ENCODE measurements at places on chromosomes 11 and 22.

DNA sequence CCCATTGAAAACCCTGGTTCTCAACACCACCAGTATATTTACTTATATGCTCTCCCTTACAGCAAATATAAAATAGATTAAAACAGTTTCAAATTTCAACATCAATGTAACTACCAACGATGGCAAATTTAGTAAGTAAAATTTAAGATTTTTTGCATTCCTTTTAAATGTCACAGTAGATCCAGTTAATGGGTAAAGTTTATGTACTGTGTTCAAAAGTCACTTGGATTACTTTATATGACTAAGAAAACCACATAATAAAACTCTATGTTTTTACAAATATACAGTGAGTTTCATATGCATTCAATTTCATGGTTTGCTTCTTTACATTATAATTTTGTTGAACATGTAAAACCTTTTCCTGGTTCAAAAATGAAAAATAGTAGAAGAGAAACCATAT, 364.6 kb downstream of the AASDHPPT start:
- DNase-seq, result no peak

DNA sequence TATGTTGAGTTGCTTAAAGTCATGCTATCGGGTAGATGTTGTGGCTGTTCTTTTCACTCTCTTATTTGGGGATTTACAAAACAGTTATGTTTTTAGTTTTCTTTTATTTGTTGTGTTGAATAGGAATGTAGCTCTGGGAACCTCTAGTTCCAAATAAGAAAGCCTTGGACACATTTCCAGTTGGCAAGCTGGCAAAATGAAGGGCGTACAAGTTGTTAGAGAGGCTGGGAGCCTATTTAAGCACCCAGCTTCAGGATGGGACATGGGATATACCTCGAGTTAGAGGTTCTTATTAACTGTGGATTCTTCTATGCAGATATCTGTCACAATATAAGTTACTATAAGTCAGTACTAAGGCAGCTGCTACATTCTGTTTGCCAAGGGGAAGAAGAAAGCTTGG, 22.8 kb downstream of the PPARA start:
- DNase-seq, result no peak

DNA sequence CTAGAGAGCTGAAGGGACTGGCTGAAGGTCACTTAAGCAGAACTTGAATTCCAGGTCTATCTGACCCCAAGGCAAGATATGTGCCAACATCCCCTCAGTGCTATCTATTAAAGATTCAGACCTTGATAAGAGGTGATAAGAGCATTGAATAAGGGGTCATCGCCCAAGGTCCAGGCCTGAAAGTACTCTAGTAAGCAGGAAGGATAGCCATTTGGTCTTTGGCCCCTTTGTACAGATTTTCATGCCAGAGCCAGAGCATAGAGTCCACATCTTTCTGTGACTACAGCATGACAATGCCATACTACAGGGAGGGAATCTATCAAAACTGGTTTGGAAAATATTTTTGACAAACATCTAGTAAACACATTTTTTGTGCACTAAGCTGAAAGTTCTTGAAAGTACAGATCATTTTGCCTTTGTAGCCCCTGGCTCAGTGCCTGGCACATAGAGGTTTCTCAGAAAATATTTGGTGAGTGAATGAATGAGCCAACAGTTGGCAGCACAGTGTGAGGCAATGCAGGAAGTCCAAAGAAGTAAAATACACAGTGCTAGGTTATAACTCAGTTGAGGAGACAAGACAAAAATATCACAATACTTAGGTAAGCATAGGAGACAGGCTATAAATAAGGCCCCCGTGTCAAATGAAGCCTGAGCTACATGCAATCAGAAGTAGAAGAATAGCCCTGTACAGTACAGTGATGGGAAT, 15.1 kb upstream of the RRAS2 start:
- peak; percentile 23 for DNase-seq

- no peak for DNase-seq
Observed at GRCh38 chr11:119974467-119974866, 163.4 kb downstream of the TRIM29 start.

GRCh38 chr22:29813563-29813962, 24.5 kb downstream of the ASCC2 start:
- no peak for DNase-seq

GRCh38 chr11:61082062-61082870, 20.0 kb upstream of the CD5 start:
- DNase-seq, result peak; percentile 69

DNA sequence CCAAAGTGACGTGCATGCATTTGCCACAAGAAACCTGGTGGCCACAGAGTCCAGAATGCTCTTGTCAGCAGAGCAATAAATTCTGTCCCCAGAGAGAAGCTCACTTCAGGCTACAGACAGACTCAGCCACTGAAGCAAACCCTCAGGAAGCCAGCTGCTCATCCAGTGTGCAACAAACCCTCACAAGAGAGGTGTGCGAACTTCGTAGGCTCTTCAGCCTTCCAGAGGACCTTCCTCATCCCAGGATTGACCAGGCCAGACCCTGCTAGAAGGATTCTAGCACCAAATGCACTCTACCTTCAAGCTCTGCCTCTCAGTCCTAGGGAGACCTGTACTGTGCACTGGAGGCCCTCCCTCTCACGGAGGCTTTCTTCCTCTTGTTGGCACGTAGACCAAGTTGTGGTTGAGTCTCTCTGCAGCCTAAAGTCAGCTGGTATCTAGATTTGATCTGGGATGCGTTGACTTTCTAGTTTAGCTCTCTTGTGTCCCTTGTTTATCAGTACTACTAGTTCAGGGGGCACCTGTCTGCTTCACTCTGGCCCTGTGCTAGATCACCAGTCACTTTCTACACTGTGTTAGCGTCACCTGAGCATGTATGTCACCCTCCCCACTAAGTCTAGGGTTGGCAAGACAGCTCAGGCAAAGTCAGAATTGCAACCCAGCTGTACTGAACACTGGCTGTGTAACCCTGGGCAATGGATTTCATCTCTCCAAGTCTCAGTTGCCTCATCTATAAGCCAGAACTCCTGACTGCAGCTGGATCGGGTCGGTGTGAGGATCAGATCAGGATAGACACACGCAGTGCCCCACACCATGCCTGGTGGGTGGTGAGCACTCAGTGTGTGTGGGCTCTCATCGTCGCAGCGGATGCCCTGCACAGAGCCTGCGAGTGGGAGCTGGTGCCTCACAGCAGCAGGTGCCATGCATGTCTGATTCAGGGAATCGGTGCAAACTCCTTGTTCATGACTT, 22.1 kb upstream of the TMPRSS13 start:
- peak; percentile 41 for DNase-seq

GRCh38 chr11:84865791-84866535, 761.2 kb downstream of the DLG2 start:
- DNase-seq, result no peak

DNA sequence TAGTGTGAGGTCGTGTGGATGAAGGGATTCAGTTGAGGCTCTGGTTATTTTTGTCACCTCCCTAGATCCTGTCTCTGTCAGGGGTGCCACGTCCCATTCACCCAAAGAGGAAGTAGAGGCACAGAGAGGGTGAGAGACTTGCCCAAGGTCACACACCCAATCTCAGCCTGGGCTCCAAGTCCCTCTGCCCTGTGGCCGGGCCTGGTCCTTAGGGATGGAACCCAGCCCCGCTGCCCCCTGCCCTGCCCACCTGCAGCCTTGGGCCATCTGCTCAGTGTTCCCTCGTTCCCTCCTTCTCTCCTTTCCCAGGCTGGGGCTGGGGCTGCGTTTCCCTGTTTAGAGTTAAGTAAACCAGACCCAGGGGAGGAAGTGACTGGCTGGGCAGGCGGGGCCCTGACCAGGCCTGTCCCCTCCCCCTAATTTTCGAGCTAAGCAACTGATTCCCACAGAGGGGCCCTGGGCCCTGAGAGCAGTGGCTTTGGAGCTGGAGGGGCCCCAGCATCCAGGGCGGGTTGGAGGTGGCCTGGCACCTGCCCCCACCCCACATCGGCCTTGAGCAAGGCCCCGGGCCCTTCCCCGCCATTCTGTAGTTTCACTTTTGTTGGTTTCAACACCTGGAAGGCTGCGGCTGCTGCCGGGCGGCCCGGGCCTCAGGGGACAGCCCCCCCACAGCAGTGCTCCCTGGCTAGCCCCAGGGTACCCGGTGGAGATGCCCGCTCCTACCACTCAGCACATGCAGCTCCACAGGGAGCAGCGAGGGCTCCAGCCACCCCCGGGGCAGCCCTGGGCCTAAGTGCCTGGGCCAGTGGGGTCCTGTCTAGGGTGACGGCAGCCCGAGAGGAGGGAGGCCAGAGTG, 1.5 kb downstream of the TCIRG1 start:
- peak; percentile 62 for DNase-seq

GRCh38 chr11:61297746-61298145, 2.6 kb upstream of the VWCE start:
- no peak for DNase-seq

- peak; percentile 34 for DNase-seq
Observed at GRCh38 chr22:36162127-36163034, 1.8 kb upstream of the APOL3 start.

- DNase-seq, result no peak
Observed at GRCh38 chr11:9142732-9143131, 51.3 kb upstream of the SCUBE2 start.

DNA sequence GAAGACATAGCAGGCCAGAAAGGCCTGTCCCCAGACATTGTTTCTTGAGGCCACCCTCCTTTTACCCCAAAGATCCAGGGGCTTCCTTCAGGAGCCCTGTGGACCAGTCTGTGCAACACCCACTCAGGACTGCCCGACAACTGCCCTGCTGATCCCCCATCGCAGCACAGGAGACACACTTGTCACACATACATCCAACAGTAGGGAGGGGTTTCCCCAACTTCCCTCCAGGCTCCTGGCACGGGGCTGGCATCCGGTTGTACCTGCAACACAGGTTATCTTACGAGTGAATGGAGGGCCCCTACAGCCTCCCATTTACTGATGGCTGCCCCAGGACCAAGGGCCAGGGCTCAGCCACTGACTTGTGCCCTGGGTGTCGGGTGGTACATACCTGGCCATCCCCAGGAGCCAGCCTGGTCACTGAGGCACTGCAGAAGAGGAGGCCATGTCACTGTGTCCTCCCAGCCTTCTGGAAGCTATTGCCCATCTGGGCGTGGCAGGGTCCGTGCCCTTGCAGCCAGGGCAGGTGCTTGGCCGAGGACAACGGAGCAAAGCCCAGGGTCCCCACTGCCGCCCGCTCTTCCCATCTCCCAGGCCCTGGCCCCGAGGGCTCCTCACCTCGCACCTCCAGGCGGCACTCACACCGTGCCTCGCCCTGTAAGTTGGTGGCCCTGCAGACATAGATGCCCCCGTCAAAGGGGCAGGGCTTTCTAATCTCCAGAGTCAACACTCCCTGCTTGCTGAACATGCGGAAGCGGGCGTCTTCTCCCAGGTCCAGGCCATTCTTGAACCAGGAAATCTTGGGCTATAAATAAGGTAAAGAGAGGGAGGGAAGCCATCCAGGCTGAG, 20.8 kb downstream of the MYBPC3 start:
- DNase-seq, result no peak

DNA sequence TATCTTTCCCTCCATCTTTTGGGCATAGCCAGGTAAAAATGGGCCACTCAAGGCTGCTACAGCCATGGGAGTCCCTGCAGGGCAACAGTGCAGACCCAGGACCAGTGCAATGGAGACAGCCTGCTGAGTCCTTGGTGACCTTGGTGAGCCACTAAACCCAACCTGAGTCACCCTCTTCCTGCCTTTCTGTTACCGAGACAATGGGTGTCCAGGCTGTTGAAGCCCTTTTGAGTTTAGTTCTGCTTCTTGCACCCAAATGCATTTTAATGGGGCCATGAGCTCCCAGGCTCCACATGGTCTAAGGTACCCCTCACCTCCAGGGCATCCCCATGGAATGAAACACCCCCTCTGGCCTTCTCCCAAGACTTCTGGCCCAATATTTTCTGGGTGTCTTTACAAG, 874 bp upstream of the PLAAT4 start:
- peak; percentile 65 for DNase-seq

DNA sequence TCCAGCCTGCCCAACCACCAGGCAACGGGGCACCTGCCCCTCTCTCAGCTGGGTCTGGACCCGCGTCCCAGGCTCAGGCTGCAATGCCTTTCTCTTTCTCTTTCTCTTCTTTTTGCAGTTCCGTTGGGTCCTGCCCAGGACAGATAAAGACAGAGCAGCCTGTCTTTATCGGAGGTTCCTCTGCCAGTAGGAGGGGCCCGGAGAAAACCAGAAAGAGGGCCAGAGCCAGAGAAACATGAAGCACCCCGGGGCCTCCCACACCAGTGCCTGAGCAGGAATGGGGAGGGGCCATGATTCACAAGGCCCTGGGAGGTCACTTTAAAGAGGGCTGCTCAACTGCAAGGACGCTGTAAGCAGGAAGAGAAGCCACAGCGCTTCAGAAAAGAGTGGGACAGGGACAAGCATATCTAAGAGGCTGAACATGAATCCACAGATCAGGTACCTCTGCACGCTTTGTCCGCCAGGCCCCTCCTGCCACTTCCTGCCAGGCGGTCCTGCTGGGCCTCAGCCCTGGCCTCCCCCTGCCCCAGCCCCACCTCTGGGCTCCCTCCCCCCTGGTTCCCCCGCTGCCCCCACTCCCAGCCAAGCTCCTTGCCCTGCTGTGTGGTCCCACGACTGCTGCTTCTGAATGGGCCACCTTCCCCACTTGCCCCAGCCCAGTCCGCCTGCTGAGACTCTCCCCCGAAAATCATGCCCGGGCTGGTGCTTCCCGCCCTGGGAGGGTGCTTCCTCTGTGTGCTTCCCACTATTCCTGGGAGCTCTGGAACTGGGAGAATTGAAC, at the start of gene APOBEC3C:
TSS of gene APOBEC3C (plus strand) at position 316 of the 781 bp plus-strand sequence. CDS start at position 422, 106 bp downstream.
- DNase-seq, result peak; percentile 91

GRCh38 chr11:44701276-44701675, 25.5 kb upstream of the TSPAN18 start:
- DNase-seq, result no peak

DNA sequence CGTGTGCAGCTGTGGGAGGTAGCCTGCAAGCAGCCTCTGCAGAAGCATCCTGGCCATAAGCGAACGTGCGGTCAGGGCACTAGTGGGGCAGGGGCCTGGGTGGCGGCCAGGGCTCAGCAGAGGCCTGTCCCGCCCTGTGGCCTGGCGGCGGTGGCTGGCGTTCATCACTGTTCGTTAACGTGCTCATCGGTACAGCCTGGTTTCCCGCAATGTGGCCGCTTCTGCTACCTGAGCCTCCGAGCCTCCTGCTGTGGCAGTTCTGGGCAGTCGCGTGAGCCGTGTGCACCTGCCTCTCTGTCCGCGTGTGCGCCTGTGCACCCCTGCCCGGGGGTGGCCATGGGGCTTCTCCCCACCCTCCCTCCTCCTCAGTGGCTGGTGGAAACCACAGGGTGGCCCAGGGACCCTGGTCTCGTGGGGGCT, 117.9 kb downstream of the KCNQ1OT1 start:
- DNase-seq, result no peak

GRCh38 chr11:1491379-1491778, 4.8 kb upstream of the MOB2 start:
- no peak for DNase-seq

DNA sequence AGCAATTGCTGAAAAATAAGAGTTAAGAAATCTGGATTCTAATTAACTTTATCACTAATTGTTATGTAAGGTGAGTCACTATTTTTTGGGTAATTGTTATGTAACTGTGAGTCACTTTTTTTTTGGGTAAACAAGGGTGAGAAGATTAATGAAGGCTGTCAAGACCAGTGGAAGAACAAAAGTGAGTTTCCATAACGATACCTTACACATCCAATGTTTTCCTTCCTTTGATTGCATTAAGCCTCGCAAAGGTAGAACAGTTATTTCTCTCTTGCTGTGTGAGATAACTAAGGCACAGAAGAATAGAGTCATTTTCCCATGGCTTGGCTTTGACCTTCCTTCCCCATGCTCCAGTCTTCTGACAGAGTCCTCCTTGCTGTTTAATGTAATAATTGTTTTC, 374.7 kb downstream of the DDX10 start:
- DNase-seq, result no peak

Data from activated CD4-positive, alpha-beta T cell treated with anti-CD3 and anti-CD28 coated beads, Interleukin-10, Interleukin-2, amounts not matched to agents 100 ng/mL and 50 ng/mL, durations not matched to agents 16 hours and 8 hours (primary cell).